ENCODE measurements at places on chromosomes 12 and 14. TPM values are rescaled to one million over a fixed set of nuclear protein-coding genes. Genes with fewer than 3 reads are reported as not detected.

Gene PRH2
- not detected for polyA plus RNA-seq

Gene SH2B3
- 5.3 TPM for polyA plus RNA-seq

Gene FLRT2
- 31.3 TPM for polyA plus RNA-seq

Gene NR2C1
- polyA plus RNA-seq: 28.4 TPM

DNA sequence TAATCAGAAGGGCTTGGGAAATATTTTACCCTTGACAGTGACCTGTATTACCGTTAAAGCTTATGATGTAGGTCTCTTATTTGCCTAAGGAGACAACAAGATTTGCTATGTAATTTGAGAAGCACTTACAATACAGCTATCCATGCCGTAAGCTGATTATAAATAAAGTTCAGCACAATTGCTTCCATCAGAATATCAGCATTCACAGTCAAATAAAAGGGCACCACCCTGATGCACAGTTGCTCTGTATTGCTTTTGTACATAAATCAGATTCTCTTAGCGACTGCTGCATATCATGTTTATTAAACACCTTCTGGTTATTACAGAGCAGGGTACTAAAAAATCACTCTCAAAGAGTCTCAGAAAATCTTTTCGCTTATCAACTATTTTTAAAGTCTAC, 67.3 kb upstream of the VRK1 start:
- no peak for DNase-seq

- peak; percentile 41 for DNase-seq
Observed at GRCh38 chr14:104075530-104076151, 9.9 kb upstream of the ASPG start.

DNA sequence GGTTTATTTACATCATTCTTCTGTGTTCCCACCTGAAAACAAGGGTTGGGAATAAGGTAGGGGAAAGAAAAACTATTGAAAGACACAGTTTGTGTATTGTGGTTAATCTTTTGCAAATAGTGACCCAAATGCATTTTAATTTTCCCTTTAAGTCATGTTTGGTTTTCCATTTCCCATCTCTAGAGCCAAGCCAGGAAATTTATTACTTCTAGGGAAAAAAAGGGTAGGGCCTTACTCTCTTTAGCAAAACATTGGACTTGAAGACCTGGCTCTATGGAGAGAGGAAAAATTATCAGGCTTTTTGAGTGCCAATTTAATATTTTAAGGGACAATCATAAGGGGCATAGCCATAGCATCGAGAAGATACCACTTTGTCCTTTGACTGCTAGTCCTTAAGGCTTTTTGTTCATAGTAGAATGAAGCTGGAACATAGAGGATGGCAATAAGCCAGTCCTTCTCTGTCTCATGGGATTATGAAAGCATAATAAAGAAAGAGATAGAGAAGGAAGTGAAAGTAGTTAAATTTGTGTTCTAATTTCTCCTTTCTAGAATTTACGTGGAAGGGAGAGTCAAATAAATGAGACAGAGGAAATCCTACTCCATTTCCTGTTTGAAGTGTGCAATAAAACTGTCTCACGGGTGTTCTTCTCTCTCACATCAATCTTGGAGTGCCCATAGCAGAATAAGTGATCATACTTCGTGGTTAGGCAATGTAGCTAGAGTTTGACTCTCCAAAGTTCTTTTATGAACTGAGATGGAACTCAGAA, 50.9 kb upstream of the PPFIA2 start:
- DNase-seq: no peak

DNA sequence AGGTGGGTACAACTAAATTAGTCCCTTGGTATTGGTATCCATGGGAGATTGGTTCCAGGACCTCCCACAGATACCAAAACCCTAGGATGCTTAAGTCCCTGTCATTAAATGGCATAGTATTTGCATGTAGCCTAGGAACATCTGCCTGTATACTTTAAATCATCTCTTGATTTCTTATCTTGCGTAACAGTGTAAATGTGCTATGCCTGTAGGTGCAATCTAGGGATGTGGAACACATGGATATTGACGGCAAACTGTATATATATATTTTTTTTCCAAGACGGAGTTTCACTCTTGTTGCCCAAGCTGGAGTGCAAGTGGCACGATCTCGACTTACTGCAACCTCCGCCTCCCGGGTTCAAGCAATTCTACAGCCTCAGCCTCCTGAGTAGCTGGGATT, 1.5 kb downstream of the KNTC1 start:
- DNase-seq: no peak

DNA sequence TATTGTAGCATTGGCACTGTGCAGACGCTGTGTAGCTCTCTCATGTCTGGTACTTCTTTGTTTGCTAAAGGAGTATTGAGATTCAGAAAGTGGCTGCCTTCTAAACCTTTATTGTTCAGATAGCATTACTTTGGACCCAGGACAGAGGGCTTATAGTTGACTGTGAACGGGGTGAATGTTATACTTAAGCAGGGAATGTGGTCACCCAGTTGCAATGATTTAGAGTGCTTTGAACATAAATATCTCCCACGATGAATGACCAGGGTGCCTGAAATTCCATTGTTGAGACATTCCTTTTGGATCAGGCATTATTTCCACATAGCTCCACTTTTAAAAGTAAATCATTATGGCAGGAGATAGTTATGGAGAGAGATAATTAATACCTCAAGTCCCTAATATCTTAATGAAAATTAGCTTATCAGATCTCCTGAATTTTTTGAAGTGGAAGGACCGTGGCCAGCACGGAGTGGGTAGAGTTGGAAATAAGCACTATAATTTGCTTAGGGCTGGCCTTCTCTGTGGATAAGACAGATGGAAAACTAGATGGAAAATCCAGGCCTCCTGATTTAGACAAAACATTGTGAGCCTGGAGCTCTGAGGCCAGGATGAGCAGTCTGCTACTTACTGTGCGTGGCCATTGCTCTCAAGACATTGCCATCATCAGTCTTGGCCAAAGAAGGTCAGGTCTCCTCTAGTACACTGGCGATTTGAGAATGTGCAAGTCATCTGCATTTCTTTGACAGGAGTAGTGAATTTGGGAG, 114.5 kb downstream of the ETV6 start:
- no peak for DNase-seq

- peak; percentile 57 for DNase-seq
Observed at GRCh38 chr12:12736759-12737676, 19.9 kb downstream of the CDKN1B start.

- DNase-seq: no peak
Observed at GRCh38 chr14:100098171-100098570, 32.9 kb downstream of the EVL start.

DNA sequence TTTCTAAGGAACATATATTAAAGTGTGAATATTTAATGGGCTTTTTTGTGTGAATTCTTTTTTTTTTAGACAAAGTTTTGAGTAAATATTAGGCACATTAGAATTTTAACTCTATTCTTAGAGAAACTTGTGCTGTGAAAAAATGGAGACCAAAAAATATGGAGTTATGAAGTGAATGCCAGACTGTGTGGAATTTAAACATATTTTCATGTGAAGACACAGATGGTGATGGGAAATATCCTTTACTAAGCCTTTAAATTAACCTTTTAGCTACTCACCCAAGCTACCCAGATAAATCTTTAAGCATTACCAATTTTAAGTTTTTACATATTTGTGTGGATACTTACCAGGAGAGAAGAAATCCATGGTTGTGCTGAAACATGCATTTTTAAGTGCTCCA, 148.8 kb upstream of the OTX2 start:
- no peak for DNase-seq

DNA sequence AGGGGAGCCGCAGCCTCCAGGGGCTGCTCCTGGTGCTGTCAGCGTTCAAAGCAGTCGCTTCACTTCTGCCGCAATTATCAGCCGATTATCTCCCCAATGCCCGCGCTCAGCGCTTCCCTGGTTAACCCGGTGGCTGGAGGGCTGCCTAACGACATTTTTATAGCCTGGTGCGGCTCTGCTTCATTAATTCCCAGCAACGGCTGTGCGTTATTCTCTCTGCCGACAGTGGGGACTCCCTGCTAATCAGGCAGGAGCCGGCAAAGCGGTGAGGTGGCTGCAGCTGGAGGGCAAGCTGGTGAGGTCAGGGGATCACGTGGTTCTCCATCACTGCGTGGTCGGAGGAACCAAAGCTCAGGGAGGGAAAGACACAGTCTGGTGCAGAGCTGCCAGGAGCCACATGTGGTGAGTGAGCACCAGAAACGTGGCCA, 62.9 kb downstream of the GLRX5 start:
- DNase-seq: peak; percentile 71

DNA sequence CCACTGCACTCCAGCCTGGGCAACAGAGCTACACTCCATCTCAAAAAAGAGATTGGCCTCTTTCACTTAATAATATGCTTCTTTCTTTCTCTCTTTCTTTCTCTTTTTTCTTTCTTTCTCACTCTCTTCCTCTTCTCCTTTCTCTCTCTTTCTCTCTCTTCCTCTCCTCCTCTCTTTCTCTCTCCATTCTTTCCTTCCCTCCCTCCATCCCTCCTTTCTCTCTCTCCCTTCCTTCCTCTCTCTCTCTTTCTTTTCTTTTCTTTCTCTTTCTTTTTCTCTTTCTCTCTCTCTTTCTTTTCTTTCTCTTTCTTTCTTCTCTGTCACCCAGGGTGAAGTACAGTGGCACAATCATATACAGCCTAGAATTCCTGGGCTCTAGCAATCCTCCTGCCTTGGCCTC, 38.4 kb downstream of the IRF2BPL start:
- no peak for DNase-seq

DNA sequence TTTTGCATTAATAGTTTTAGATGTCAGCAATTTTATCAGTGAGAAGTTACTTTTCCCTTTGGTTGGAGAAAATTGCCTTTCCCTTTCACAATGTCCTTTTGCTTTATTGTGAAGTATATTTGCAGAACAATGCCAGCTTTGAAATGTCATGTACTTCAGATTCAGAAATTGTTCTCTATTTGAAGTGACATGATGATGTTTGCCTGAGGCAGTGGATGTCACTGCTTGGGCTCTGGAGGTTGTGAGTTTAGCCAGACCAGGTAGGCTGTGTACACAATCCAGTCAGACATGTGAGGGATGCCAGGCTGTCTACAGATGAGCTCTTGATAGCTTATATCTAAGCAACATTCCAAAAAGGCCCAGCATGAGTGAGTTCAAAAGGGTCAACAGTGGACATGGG, 451.9 kb upstream of the FBXO33 start:
- no peak for DNase-seq

Measured in hepatocyte (in vitro differentiated cells).